Type B pancreatic cell (in vitro differentiated cells): ENCODE measurements at places on chromosomes 12 and 14.

DNA sequence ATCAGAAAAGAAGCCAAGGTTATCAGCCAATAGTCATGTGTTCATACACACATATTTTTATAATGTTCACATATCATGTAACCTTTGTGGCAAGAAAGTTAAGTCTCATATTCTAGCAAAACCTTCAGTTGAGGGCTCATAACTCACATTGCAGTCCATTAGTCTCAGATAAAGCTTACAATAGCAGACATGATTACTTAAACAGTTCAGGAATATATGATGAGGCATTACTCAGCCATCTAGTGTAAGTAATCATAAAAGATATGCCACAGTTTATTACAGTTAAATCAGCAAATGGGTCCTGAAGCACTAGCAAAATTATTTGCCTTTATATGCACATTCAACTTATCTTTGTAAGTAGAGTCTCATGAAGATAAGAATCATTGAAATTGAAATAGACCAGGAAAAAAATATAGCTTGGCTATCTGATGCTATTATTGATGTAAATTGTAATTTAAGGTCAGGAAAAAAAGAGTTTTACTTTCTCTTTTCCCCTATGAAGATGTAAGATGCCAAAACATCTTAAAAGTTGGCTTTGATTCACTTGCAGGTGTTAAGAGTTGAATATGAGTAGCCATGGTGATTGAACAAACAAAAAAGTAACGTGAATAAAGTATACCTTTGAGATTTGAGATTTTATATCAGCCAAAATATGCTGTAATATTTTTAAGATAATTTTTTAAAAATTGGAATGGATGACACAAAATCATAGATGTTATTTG lies 537.0 kb downstream of the SLC6A15 start:
- no peak for DNase-seq

GRCh38 chr14:76763096-76764041 lies 2.1 kb downstream of the VASH1 start:
- no peak for DNase-seq

DNA sequence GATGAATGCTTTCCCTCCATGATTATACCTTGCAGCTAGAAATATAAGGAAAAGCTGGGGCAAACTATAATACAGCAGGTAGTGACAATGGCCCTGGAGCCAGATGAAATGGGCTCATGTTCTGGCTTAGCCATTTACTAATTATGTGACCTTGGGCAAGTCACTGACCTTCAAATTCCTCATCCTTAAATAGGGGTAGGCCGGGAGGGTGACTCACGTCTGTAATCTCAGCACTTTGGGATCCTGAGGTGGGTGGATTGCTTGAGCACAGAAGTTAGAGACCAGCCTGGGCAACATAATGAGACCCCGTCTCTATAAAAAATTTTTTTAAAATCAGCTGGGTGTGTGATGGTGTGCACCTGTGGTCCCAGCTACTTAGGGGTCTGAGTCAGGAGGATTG lies 155.4 kb downstream of the C12orf75 start:
- no peak for DNase-seq

- DNase-seq, result no peak
Observed at GRCh38 chr12:91383099-91383498, 200.5 kb upstream of the DCN start.

DNA sequence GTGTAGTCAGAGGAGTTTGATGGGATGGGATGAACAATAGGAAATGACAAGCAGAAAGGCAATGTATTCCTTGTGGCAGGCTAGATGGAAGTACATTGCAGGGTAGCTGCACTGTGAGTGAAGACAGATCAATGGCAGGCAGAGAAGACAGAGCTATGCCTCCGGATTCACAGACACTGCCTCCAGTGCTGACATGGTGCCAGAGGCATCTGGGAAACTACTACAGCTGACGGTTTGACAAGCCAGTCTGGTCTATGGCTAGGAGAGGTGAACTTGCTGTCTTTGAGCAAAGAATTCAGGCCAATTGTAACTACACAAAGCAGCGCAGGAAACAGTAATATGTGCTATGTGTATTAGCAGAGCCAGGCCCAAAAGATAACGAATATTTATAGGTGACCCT lies 193.5 kb downstream of the DIO2 start:
- no peak for DNase-seq

DNA sequence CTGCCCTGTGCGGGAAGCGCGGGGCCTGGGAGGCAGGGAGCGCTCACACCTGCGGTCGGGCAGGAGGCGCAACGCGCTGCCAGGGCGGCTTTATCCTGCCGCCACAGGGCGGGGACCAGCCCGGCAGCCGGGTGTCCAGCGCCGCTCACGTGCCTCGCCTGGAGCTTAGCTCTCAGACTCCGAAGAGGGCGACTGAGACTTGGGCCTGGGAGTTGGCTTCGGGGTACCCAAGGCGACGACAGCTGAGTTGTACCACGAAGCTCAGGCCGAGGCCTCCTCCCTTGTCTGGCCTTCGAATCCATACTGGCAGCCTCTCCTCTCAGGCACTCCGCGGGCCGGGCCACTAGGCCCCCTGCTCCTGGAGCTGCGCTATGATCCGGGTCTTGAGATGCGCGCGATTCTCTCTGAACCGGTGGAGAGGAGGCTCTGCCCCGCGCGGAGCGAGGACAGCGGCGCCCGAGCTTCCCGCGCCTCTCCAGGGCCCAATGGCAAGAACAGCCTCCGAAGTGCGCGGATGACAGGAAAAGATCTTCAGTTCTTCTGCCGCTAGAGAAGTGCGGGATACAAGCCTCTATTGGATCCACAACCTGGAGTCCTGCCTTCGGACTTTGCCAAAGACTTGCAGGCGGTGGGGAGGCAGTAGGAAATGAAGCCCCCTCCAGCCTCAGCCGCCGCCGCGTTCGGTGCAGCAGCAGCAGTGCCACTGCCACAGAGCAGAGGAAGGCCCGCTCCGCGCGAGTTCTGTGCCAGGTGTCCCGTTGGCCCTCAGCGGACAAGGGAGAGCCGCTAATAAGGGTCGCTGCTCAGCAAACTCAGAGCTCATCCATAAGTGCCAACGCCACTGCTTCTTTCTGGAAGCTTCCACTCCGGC lies 6.8 kb downstream of the SIX1 start:
- no peak for DNase-seq

- DNase-seq, result no peak
Observed at GRCh38 chr14:71465316-71465715, 466.9 kb upstream of the RGS6 start.

DNA sequence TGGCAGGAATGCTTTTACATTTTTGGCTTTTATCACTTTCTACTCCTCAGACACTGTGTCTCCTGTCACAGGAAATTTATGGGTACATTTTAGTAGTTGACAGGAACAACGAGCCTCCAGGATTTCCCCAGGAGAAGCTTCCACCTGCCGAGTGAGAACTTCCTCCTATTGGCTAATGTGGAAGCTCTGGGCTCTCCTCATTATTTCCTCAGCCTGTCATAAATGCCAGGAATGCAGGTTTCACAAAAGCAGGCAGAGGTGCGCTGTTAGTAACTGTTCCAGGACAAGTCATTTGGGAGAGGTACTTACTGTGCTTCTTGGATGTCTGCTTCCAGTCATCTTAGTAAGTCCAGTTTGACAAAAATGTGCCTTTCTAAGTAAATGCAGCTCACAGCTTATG lies 19.1 kb upstream of the DCP1B start:
- no peak for DNase-seq

- DNase-seq, result no peak
Observed at GRCh38 chr12:2683283-2684025, 111.3 kb upstream of the FKBP4 start.
